ENCODE measurements at places on chromosomes 12 and 14.

GRCh38 chr12:84702001-84702400 lies 210.6 kb downstream of the SLC6A15 start:
- DNase-seq: no peak

DNA sequence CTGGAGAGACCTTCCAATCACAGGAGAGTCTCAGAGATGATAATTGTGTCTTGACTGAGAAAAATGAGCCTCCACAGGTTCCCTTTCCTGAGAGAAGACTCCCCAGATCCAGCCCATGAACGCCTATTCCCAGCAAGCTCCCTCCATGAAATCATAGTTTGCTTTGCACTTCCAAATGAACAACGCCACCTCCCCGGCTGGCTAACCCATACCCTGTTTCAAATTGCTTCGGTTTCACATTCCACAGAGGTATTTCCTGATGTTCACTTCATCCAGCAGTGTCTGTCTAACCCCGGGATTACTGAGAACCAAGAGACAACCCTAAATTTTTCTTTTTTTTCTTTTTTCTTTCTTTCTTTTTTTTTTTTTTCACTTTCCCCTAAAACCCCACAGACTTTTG lies 124.1 kb upstream of the RFLNA start:
- DNase-seq: no peak

GRCh38 chr12:120221576-120221900 lies 20.6 kb upstream of the RPLP0 start:
- DNase-seq: no peak

- no peak for DNase-seq
These were observed 123.1 kb upstream of the PRMT8 start for GRCh38 chr12:3367750-3368444.

DNA sequence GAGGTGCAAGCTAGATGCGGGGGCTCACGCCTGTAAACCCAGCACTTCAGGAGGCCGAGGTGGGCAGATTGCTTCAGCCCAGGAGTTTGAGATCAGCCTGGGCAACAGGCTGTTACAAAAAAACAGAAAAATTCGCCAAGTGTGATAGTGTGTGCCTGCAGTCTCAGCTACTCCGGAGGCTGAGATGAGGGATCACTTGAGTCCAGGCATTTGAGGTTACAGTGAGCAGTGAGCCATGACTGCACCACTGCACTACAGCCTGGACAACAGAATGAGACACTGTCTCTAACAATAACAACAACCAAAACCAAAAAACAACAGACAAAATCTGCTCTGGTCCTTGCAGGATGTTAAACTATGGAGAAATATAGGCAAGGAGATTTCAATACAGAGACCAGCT lies 13.9 kb downstream of the BTBD7 start:
- DNase-seq: no peak

Data from stimulated activated CD4-positive, alpha-beta T cell treated with anti-CD3 and anti-CD28 coated beads, Interleukin-1b, Interleukin-23, amount 100 ng/mL, for 1 hour (primary cell).